ENCODE measurements at places on chromosomes 1 and 21.

GRCh38 chr1:24250224-24250623, 63.1 kb upstream of the IFNLR1 start:
- DNase-seq = no peak

DNA sequence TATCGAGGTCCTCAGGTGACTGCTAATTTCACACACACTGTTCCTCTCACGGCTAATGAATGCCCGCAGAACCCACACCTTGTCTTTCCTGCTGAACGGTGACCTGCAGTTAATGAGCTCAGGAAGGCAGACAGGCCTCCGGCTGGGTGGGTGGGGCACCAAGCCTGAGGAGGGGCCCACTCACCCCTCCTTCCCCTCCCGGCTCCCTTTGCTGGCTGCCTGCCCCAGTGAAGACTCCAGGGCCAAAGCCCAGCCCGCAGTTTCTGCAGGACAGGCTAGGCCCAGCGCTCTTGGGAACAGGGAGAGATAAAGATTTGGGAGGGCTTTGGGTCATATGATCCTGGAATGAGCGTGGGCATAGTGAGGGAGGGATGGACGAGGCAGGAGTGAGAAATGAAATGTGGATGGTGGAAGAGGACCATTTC, 26.4 kb downstream of the FOXO6 start:
- DNase-seq = no peak

- DNase-seq = no peak
Observed at GRCh38 chr1:89260566-89261255, 11.9 kb downstream of the GBP5 start.

DNA sequence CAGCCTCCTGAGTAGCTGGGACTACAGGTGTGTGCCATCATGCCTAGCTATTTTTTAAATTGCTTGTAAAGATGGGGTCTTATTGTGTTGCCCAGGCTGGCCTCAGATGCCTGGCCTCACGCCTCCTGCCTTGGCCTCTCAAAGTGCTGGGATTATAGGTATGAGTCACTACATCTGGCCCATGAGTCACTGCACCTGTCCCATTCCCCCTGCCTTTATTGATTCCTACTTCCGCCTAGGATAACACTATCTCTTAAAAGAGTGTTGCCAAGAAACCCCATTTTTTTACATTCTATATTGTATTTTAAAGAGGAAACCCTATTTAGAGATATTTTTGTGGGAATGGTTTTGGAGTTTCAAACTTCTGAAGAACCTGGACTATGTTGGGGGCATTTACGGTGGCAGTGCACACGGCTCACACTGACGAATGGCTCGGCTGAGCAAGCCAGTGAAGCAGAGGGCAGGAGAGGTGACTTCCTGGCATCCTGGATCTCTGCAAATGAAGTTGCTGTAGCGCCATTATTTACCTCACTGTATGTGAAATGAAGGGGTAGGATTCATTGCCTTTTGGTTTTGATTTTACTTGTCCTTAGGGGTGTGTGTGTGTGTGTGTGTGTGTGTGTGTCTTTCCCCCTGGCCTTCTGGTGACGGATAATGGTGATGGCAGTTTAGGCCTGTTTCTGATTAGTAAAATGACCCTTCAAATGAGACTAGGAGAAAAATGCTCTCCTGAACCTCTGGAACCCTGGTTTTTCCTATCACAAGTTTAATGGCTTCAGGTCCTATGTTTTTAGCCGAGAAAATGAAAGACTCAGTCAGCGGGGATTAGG, 22.5 kb downstream of the KIF26B start:
- no peak for DNase-seq

GRCh38 chr21:28283641-28284490, 708.8 kb downstream of the LTN1 start:
- DNase-seq = no peak

DNA sequence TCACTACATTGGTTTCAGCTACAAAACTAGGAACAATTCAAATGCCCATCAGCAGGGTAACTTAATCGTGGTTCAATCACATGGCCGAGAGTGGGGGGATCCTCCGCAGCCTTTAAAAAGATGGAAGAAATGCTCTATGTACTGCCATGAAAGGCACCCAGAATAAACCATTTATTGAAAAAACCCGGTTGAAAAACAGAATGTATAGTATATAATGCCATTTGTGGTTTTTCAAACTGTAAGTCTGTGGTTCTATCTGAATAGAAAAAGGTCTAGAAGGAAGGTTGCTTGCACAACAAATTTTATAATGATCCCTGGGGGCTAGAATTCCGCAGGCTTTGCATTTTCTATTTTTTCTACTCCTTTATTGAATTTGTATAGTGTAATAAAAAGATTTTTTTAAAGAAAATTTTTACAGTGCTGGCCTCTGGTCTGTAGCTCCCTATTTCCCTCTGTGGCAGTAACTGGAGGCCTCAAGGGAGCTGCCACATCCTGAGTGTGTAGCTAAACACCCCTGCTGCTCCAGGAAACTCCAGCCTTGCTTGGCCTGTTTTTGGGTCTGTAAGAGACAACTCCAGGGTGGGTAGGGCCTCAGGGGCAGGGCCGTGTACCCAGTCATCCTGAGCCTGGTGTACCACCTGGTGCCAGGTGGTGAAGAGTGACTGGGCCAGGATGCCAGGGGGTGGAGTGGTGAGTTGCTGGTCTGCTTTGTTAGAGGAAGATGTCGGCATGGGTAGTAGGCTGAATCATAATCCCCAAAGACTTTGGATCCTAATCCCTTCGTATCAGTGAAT, 51.5 kb upstream of the EPS8L3 start:
- no peak for DNase-seq

- no peak for DNase-seq
Observed at GRCh38 chr1:953524-954320, 5.3 kb downstream of the NOC2L start.
